SIG-M5 (cell line): ENCODE measurements at places on chromosomes 5 and 9.
A peak's percentile ranks its signal among the peaks of the same experiment; 100 is the strongest.

DNA sequence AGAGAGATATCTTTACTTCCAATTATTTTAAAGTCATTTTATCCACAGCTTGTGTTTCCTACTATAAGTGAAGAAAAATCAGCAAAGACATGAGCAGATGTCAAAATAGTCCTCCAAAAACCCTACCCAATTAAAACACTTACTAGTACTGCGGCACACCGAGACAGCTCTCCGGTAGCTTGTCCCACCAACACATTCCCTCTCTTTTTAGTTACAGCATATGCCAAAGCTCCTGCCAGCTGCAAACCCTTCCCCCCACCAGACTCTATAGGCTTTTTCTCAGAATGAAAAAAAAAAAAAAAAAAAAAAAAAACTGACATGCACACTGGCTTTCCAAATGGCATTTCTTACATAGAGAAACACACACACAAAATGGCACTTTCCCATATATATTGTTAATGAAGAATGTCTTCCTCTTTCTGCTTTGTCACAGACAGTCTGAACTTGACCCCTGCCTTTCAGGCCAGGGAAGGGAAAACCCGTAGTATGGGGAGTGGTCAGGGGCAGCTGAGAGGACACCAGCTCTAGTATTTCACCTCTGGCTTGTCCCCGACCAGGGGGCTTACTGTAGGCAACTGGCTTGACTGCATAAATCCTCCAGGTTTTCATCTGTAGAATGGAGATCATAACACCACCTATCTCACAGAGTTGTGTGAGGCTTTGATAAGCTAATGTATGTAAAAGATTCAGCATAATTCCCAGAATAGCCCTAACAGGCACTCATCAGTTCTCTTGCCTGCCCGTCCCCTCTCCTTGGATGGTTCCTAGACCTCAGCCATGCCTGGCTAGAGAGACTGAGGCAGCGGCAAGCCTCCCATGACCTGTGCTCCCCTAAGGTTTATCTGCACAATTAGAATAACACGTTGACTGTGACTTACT lies 233.6 kb downstream of the CRB2 start:
- DNase-seq: no peak

GRCh38 chr5:40402007-40402364 lies 277.7 kb upstream of the PTGER4 start:
- DNase-seq: no peak

GRCh38 chr5:135393229-135393628 lies 5.8 kb downstream of the MACROH2A1 start:
- peak; percentile 38 for DNase-seq

- DNase-seq: no peak
These were observed 76.1 kb upstream of the SAP30L start for GRCh38 chr5:154369682-154370081.

GRCh38 chr5:154191467-154192261 lies 1.1 kb downstream of the GALNT10 start:
- no peak for DNase-seq

DNA sequence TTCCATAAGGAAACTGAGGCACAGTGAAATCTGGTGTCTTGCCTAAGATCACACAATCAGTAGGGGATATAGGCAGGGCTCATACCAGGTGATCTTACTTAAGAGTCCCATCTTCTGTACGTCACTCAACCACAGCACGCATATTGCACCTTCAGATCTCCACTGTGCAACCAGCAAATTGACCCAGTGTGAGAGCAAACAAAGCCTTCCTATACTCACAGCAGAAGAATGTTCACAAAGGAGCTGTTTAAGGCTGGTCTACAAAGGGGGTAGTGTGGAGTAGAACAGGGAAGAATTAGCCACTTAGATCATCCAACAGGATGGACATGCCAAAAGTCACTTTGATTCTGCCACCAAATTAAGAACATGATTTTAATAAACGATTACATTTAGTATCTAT lies 305.9 kb downstream of the SLIT3 start:
- DNase-seq: no peak

GRCh38 chr5:9440517-9440916 lies 105.4 kb downstream of the SEMA5A start:
- DNase-seq: no peak

DNA sequence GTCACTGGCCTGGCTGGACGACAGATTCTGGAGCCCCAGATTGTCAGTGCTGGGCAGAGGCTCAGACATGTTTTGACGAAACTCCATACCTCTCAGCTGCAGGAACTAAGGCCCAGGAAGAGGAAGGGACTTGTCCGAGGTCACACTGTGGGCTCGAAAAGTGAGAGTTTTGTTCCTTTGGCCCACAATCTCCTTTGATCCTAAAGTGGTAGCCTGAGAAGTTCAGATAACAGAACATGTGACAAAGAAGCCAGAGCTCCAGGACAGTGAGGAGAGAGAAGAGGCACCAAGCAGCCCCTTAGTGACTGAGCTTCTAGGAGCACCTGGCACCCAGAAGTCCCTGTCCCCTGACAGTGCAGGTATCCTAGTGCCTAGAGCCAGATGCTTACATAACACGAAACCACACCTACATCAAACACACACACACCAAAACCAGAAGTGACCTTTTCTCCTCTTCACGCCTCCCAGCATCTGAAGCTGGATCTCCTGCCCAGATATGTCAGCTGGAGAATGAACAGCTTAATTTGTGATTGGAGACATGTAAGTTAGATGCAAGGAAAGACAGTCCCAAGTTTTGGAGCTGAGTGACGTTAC lies 88.9 kb downstream of the ADRB2 start:
- DNase-seq: no peak

DNA sequence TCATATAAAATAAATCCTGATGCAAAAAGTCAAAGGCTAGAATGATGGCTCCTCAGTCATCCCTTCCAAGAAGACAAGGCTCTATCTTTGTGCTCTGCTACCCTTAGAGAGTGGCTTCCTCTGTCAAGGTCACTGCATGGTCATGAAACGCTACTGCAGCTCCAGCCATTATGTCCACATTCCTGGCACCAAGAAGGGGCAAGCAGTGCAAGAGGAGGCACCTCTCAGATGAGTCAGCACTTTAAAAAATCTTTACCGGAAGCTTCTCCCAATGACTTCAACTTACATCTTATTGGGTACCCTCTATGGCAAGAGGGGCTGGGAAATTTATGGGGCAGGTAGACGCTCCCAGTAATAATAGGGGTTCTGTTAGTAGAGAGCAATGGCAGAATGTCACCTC lies 129.5 kb upstream of the CPEB4 start:
- DNase-seq: no peak

DNA sequence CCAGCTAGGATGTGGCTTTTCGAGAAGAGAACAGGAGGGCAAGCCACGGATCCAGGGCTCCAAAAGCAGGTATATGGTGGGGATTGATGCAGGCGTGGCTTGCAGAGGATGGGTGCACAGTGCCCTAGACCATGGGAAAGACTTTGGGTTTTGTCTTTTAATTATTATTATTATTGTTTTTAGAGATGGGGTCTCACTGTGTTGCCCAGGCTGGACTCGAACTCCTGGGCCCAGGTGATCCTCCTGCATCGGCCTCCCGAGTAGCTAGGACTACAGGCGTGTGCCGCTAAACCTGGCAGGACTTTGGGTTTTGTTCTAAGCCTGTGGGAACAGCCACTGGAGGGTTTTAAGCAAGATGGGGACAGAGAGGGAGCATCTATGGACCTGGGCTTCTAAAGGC lies 152.0 kb downstream of the GAPVD1 start:
- no peak for DNase-seq

GRCh38 chr5:138824924-138825863 lies 49.9 kb downstream of the LRRTM2 start:
- DNase-seq: no peak

- DNase-seq: no peak
These were observed 54.8 kb upstream of the FBXL17 start for GRCh38 chr5:108436696-108437095.

DNA sequence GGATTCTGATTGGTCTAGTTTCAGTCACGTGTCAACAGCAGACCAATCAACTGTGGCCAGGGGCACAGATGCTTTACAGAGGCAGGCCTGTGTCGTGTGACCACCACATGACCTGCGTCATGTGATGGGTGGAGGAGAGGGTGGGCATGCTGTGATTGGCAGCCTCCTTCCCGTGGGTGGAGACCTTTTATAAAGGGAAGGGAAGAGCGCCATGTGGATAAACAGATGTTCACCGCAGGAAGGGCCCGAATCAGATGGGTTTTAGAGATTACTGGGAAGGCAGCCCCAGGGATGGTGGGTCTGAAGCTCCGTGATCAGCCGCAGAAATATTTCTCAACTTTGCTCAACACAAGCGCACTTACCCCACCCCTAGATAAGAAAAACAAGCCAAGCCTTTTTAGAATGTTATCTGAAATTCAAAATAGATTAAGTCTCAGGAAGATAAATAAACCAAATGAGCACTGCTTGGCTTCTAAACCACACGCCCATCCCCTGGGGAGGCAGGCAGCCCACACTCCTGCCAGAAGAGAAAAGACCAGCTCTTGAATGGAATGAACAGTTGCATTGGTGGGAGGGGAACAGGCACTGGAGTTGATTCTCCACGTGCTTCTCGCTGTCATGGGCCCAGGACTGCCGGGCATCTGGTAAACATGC lies 43.6 kb downstream of the ROPN1L start:
- no peak for DNase-seq

DNA sequence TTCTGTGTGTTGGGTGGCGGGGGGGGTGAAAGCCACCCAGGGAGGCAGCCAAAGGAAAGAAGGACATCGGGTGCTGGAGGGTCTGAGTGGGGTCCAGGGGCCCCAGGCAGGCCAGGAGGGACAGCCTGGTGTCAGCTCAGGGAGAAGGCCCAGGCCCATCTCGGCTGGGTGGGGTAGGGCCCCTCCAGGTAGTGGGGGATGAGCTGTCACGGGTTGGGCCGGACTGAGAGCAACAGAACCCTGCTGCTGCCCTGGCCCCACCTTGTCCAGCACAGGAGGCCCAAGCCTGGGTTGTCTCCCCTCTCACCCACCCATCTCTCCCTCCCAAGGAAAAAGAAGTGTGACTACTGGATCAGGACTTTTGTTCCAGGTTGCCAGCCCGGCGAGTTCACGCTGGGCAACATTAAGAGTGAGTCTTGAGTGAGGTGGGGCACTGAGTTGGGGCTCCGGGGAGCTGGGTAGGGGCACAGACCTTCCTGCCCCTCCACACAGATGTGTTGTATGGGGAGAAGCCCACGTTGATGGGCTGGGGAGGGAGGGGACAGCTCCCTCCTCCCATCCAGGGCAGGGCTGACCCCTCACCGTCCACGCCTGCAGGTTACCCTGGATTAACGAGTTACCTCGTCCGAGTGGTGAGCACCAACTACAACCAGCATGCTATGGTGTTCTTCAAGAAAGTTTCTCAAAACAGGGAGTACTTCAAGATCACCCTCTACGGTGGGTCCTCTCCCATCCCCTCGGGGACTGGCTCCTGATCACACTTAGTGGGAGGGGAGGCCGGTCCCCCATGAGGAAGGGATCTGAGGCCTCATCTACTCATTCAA lies 2.3 kb downstream of the LCN2 start:
- no peak for DNase-seq

DNA sequence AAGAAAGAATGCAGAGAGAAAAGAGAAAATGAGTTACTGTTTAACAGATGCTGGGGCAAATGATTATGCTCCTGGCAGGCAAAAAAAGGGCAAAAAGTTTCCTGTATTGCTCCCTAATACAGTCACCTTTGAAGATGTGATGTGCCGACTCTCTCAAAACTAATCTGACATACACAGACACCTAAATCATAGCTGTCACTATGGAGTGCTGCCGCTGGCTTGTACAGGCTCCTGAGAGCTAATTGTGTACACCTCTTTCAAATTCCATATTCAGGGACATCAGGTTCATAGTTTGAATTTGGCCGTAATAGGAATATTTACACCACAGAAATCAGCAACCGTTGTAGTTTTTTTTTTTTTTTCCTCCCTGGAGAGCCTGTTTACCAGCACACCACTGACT lies 12.4 kb upstream of the FOCAD start:
- DNase-seq: no peak

GRCh38 chr5:3000631-3001030 lies 249.2 kb upstream of the IRX2 start:
- DNase-seq: no peak

- no peak for DNase-seq
These were observed 298.5 kb upstream of the KIF2A start for GRCh38 chr5:62007457-62007856.

- DNase-seq: no peak
These were observed 115.5 kb downstream of the SLC12A2 start for GRCh38 chr5:128199104-128199503.

DNA sequence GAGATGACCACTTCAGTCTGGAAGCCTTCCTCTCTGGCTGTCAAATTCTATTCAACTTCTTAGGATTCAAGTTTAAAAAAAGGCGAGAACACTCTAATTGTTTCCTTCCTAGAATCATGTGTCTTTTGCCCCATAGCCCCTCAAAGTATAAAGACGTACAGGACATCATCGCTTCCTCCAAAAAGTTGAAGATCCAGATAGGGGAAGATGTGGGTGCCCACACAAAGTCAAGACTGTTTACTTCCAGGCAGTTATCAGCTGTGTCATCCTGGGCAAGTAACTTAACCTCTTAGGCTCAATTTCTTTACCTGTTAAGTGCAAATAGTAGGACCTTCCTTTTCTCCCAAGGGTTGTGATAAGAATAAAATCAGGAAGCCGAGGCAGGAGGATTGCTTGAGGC lies 40.1 kb downstream of the PPARGC1B start:
- no peak for DNase-seq

DNA sequence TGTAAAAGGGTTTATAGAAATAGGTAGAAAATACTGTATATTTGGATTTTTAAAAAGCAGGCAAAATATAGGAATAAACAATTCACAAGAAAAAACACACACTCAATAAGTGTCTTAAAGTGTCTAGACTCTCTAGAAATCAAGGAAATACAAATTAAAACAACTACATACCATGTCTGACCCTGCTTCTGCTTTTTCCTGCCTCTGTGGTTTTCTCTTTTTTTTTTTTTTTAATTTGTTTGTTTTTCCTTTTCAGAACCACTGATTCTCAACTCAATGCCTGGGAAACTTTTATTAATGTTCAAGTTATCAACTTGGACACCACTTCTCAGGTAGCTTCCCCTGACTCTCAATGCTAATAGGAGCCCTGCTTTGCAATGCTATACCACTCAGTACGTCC lies 25.5 kb upstream of the TAS2R1 start:
- no peak for DNase-seq

GRCh38 chr9:15421990-15422371 lies 695 bp upstream of the SNAPC3 start:
- no peak for DNase-seq

GRCh38 chr9:110775724-110776123 lies 107.1 kb downstream of the MUSK start:
- no peak for DNase-seq

DNA sequence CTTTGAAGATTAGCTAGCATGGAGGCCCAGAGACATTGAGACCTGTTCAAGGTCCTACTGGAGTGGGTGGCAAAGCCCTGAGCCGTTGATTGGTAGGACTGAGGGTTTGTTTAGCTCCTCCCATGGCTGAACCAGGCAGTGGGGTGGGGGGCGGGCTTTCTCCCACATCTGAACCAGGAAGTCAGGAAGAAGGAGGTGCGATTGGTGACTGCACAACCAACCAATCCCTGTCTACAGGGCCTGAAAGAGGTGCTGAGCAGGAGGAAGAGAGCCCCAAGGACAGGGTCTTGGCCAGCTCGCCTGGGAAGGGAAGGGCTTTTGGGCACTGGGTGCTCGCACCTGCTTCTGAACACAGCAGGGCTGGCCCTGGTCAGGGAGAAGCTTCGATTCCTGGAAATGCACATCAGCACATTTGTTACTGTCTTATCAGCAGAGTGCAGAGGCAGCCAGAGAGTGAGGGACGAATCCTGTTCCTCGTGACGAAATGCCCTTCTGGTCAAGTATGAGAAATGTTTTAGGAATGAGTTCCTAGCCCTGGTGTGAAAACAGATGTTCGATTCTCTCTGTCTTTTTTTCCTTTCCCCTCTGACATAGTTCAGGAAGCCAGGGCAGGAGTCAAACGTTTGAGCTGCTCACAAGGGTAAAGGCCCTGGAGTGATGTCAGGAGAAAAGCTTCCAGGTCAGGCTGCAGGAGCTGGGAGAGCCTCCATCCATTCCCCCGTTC lies 294.8 kb upstream of the KLF4 start:
- DNase-seq: no peak
